HEK293T (cell line): ENCODE measurements at places on chromosomes 2 and 18.

GRCh38 chr18:36821681-36822080 lies 7.1 kb downstream of the TPGS2 start:
- DNase-seq = no peak

GRCh38 chr2:176804392-176804791 lies 408.2 kb upstream of the HNRNPA3 start:
- DNase-seq = no peak

DNA sequence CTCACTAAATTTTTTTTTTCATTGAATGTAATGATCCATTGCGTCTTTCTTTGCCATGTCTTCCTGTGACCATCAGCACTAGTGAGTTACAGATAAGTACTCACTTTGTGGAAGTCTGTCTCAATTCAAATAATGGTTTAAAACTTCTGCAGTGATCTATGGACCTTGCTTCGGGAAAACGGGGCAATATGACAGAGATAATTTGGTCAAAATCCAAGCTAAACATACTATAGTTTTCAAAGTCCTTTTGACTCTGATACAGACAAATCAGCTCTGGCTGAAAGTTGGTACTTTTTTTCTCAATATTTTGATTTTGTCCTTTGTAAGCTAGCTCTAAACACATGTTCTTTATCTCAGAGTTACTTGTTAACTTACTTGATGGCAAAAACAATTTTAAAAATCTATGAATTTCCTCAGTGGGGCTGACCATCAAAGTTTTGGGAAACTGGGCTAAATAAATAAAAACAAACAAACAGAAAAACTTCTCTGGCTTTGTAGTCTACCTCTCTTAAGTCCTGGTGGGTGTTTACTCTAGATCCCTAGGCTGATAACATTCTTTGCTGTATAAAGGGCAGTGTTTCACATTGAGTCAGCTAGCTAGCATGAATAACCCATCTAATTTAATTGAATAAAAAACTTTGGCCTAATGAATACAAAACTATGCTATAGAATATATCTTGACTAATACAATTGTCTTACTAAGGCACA lies 327.6 kb downstream of the RDH14 start:
- no peak for DNase-seq

DNA sequence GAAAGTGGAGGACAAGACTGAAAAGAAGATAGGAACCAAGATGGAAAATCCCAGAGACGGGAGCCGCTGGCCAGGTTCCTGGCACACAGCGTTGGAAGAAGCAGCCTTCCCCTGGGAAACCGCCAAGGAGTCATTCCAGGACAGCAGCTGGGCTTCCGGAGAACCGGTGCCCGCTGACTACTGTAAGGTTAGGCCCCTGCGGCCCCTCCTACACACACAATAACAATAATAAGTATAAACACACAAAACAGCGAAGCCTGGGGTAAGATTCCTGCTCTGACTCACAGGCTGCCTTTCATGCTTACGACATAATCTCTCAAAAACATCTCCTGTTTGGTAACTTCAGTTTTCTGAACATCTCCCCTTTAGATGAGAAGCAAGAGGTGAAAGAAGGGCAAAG lies 28.1 kb upstream of the MYCN start:
- DNase-seq = no peak

GRCh38 chr2:8259106-8259840 lies 422.6 kb upstream of the ID2 start:
- DNase-seq = no peak

DNA sequence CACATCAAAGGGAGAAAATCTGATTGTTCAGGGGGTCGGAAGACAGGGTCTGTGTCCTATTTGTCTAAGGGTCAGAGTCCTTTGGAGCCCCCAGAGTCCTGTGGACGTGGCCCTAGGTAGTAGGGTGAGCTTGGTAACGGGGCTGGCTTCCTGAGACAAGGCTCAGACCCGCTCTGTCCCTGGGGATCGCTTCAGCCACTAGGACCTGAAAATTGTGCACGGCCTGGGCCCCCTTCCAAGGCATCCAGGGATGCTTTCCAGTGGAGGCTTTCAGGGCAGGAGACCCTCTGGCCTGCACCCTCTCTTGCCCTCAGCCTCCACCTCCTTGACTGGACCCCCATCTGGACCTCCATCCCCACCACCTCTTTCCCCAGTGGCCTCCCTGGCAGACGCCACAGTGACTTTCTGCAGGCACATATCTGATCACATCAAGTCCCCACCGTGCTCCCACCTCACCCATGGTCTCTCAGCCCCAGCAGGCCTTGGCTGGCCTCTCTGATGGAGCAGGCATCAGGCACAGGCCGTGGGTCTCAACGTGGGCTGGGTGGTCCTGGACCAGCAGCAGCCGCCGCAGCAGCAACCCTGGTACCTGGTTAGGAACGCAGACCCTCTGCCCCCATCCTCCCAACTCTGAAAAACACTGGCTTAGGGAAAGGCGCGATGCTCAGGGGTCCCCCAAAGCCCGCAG lies 3.8 kb downstream of the PROC start:
- no peak for DNase-seq

- no peak for DNase-seq
Observed at GRCh38 chr2:205865056-205865455, 182.8 kb downstream of the NRP2 start.

GRCh38 chr2:189798312-189799029 lies 14.2 kb downstream of the PMS1 start:
- DNase-seq = no peak

DNA sequence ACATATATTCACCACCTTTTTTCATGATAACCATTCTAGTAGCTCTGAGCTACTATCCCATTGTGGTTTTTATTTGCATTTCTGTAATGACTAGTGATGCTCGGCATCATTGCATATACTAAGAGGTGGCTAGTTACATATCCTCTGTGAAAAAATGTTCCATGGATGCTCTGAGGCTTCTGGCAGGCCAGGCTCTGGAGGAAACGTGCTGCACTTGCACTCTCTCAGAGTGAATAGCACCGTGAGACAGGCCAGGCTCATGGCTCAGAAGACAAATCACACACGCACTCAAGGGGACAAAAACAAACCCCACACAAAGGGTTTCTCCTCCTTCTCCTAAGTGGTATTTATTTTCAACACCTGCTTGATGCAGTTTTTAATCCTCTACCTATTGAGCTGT lies 1085.3 kb upstream of the CNTNAP5 start:
- no peak for DNase-seq

GRCh38 chr2:69798909-69799526 lies 30.4 kb upstream of the GMCL1 start:
- peak; percentile 32 for DNase-seq

DNA sequence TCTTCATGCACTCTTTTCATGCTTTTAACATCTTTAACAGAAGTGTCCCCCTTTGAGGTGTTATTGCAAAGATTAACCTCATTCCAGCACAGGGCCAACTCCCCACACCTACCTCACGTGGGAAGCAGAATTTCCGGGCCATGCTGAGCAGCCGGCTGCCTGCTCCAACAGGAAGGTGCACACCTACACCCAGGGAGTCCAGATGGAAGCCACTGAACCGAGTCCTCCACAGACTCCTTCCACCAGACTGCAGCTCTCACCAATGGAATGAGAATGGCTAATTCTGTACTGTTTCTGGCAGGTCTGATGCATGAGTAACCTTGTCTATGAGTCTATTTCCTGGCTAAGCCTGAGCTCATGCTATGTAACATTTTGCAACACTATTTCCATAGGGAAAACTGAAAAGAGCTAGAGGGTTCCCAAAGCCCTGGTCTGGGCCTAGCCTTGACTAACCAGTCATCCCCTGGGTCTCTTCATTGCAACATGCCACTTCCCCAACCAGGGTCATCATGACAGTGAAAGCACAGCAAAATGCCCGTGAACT lies 11.0 kb downstream of the ERFE start:
- no peak for DNase-seq

DNA sequence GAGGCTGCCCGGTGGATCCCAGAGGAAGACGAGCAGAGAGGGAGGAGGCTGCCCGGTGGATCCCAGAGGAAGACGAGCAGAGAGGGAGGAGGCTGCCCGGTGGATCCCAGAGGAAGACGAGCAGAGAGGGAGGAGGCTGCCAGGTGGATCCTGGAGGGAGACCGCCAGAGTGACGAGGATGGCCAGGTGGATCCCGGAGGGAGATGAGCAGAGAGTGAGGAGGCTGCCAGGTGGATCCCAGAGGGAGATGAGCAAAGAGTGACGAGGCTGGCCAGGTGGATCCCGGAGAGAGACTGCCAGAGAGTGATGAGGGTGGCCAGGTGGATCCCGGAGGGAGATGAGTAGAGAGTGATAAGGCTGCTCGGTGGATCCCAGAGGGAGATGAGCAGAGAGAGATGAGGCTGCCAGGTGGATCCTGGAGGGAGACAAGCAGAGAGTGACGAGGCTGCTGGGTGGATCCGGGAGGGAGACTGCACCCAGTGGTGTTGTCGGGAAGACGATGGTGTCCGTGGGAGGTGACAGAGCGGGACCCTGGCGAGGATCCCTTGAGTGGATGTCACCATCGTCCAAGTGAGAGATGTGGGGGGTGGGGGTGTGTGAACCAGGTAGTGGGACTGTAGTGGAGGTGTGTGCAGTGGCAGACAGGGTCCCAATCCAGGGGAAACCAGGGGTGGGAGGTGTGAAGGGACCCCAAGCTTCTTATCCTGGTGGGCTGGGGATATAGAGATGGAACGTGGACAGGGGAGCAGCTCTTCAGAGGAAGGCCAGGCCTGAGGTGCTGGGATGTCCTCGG lies 22.3 kb downstream of the DCDC2C start:
- DNase-seq = no peak

DNA sequence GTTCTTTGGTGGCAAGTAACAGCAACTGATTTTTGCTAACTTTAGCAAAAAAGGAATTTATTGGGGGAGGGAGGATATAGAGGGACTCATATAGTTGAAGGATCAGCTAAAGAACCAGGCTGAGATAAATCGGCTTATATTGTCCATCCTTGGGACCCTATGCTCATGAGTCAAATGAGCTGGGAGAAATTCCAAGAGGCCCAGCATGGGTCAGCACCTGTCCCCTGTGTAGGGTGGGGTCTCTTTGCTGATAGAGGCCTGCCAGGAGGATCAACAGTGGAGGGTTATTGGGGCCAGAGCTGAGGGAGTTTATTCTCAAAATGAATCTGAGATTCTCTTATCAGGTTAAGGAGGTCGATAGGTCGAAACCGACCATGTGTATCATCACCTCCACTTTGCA lies 97.2 kb downstream of the VAPA start:
- no peak for DNase-seq

DNA sequence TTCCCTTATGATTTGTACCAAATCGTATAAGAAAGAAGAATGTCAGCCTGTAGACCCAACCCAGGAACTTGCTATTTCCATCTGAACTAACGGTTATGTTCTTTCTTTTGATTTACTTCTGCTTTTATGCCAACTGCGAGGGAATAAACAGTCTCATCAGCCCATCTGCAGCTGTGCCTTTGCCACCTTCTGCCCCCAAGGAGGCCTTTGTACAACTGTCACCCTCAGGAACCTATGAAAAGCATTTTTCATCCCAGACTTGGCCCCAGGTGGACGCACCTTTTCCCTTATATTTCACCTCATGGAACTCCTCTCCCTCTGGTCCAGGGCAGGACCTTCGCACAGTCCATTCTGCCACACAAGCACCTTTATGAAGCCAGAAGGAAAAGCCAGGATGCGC lies 109.8 kb downstream of the AOX1 start:
- no peak for DNase-seq

DNA sequence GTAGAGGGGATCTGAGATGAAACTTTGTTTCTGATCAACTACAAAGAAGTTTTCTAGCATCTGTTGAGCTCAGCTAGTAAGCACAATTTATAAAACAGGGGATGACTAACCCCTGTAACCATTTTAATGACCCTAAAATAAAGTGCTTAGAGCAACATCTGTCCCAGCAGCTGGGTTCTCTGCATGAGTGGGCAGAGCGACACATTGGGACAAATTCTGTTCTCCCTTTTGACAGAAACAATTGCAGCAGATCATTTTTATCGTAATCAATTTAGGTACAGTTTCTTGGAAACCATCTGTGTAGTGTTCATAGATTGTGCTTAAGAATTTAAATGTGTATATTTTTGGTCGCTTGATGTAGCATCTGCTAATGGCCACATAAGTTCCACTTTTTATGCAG lies 678.0 kb downstream of the RNF144A start:
- no peak for DNase-seq

DNA sequence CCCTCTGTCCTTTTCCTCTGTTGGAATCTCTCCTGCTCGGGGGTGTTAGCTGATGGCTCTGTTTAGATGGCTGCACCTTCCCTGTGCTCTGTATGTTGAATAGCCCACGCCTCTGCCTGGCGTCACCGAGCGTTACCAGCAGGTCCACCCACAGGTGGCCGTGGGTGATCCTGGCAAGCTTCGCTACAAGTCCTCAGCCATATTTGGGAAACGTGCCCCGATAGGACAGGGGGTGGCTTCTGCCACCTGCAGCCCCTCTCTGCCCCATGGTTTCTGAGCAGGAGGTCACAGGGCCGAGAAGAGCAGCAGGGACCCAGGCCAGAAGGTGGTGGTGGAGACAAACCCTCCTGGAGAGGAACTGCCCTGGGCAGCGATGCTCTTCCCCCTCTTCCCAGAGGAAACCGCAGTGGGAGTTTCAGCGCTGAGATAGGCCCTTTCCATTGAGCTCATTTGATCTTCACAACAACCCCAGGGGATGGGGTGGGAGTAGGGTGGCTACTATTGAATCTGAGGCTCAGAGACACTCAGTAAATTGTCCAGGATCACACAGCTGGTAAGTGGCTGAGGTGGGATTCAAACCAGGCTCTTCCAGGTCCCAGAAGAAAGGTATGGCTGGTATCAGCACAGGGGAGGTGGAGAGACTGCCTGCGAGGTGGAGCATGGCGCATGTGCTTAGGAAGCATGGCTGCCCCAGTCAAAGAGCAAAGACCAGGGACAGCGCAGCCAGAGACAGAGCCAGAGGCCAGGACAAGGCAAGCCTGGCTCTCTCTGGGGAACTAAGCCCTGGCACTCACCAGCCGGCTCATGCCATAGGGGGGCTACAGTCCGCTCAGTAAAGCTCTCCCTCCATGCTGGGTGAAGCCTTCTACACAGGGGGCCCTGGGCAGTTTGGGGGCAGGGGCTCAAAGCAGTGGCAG lies 15.0 kb downstream of the NGEF start:
- DNase-seq = no peak

- DNase-seq = no peak
Observed at GRCh38 chr2:175575346-175576258, 394.1 kb upstream of the ATP5MC3 start.
